Fibroblast of skin of left quadriceps (primary cell): ENCODE measurements at places on chromosomes 16 and 17.

DNA sequence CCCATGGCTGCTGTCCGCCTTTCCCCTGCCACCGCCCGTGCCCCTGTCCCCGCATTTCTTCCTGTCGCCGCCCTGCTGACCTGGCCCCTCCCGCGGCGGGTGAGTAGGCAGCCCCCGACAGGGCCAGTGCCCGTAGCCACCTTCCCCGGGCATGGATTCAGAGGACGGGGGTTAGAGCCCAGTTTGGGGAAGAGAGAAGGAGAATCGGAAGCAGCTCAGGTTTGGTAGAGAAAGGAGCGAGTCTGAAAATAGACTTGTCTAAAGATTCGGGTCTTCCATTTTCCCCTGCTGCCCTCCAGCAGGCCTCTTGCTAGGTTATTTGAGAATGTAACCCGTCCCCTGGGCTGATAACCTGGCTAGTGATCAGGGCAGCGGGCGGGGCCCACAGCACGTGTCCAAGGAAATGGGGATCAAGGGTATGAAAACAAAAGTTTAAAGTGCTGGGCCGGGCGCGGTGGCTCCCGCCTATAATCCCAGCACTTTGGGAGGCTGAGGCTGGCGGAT is 7.9 kb upstream of the CLDN9 start:
- DNase-seq, result no peak

GRCh38 chr17:82384730-82385481 is 13.3 kb downstream of the UTS2R start:
- DNase-seq, result no peak

- no peak for DNase-seq
These were observed 76.3 kb downstream of the TANC2 start for GRCh38 chr17:63042256-63042812.

DNA sequence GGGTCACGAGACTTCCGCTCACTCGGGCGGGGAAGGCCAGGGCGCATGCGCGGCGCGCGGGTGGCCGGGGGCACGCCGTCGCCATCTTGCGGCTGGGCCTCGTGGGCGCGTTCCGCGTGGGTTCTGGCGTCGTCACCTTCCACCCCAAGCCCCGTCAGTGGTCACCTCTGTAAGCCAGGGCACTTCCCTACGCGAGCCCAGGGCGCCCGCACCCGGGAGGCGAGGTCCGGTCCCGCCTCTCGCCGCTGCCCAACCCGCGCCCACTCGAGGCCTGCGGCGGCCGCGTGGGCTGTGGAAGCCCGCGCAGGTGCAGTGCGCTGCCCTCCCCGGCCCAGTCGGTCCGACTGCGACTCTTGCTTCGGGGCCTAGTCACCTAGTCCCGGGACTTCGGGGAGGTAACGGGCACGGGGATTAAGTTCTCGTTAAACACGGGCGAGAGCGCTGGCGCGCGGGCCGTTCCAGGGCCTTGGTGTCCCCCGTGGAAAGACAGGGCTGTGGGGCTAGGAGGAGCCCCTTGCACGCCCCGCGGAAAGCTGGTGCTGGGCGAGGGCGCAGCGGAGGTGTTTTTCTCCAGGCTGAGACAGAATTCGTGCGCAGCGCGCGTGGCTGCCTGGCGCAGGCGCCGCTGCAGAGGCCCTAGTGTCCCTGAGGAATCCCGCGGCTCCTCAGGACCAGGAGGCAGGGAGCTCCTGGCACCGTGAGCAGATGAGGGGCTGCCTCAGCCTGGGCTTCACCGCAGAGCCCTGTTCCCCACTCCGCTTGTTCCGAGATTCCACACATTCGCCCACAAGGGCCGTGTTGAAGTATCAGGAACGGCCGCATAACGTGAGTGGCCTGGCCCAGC is 472 bp upstream of the ARHGDIA start:
- DNase-seq, result peak; percentile 75

GRCh38 chr17:66963909-66964771 is at the start of gene CACNG4:
TSS of gene CACNG4 (plus strand) at chr17:66964707. CDS start at chr17:66964912, 205 bp downstream.
- DNase-seq, result no peak

- DNase-seq, result no peak
These were observed 14.4 kb downstream of the ZNF232 start for GRCh38 chr17:5097101-5097834.

DNA sequence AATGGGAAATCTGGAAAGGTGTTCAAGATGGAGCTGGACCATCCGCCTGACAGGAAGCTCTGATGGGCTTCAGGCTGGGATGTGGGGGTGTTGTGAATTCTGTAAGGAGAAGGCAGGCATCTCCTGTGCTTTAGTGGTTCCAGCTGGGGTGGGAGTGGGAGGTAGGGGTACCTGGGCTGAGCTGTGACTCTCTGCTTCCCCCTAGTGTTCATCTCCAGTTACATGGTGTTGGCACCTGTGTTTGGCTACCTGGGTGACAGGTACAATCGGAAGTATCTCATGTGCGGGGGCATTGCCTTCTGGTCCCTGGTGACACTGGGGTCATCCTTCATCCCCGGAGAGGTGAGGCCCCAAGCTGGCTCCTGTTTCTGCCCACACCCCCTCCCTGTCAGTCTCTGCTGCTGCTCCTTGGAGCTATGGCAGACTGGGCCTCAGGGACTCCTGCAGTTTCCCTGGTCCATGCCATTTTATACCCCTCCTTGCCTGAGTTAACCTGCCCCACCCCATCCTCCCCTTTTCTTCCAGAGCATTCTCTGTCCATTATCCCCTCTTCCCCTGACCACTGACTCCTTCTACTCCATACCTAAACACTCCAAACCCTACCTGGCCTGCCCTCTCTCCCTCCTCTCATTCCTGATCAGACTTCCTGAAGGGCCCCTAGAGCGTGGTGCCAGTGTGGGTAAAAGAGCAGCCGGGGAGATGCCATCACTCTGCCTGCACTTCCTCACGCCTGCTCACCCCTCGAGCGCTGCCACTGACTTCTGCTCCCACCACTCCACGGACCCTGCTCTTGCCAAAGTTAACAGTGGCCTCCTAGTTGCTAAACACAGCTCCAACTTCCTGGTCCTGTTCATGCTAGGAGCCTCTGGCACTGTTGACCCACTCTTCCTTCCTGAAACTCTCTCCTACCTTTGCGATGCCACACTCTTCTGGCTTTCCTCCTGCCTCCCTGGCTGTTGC is 3.4 kb downstream of the SPNS1 start:
- no peak for DNase-seq

DNA sequence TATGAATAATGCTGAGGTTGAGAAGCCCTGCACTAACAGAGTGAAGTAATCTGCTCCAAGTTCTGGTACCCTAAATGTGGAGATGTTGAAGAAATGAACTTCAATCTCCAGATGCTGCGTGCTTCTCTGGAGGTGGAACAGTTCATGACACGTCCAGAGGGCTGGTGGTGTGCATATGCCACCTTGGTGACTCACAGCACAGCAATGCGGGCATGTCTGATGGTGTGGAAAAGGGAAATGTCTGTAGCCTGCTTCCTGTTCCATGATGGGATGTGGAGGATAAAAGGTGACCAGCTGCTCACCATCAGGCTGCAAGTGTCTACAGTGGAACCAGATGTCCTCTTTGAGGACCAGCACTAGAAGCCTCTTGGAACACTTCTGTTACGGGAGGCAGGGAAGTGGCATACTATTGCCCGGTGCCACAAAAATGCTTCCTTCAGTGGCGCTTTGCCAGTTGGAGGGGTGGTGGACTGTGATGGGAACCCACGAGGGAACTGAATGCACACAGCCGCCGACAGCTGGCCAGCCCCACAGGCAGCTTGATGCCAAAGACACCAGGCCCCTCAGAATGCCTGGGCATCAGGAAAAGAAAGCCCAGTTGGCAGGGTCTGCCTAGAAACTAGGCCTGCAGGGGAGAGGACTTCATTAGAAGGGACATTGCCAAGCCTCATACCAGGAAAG is 19.9 kb downstream of the SNX11 start:
- DNase-seq, result no peak

- DNase-seq, result no peak
These were observed 318.4 kb upstream of the MAF start for GRCh38 chr16:79918916-79919315.

DNA sequence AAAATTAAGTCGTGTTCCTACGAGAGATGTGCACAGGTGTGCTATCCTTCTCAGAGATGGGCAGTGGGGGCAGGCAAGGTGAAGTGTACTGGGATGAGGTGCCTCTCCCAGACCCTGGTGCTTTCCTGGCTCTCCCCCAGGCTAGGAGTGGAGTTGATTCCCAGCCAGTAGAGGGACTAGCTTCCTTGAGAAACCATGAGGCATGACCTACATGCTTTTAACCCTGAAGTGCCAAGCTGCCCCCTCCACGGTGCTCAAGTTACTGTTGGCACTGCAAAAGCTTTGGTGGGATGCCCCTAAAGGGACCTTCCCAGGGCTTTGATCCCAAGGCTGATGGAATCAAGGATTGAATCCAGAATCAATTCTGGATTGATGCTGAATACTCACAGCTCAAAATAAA is 47.0 kb upstream of the SREBF1 start:
- DNase-seq, result no peak

GRCh38 chr16:85639529-85640253 is 26.6 kb downstream of the GSE1 start:
- DNase-seq, result no peak

- DNase-seq, result no peak
These were observed 178.1 kb upstream of the SDK2 start for GRCh38 chr17:73822371-73822770.

- DNase-seq, result no peak
These were observed 16.8 kb upstream of the SUZ12 start for GRCh38 chr17:31919802-31920525.

DNA sequence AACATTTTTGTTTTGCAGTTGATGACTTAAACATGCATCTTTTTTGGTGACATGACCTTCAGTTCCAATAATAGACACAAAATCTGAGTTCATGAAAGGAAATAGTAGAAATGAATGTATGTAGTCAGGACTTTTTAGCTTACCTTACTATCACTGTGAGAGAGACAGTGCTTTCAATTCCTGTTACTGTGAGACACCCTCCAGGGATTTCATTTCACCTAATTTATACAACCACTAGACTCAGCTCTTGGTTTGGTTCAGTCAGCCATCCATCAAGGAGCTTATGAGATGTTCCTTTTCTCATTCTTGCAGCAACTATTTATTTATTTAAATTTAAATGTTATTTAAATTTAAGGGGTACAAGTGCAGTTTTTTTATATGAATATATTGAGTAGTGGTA is 77.9 kb downstream of the MAP2K4 start:
- no peak for DNase-seq

DNA sequence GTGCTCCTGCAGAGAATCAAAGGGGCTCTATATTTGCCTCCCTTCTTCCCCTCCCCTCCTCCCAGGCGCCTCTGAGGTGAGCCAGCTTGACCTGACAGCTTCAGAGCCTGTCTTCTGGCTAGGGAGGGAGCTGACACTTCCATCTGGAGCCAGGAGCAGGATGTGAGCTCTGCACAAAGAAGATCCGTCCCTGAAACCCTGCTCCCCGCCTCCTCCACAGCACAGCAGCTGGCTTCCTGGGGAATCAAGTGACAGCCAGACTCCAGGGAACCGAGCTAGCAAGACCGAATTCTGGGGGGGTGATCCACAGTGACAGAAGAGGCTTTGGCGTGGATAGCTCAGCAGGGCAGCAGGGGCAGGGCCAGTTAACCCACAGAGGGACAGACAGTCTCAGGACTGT is 37.2 kb downstream of the CCDC182 start:
- no peak for DNase-seq

- no peak for DNase-seq
These were observed 107.9 kb downstream of the SMG6 start for GRCh38 chr17:2195729-2196128.

- DNase-seq, result no peak
These were observed 68.8 kb downstream of the ZNF18 start for GRCh38 chr17:11928436-11928835.

GRCh38 chr16:12406926-12407690 is 396.6 kb downstream of the CPPED1 start:
- DNase-seq, result no peak

- peak; percentile 34 for DNase-seq
These were observed 172.5 kb downstream of the AHSP start for GRCh38 chr16:31700200-31700529.

DNA sequence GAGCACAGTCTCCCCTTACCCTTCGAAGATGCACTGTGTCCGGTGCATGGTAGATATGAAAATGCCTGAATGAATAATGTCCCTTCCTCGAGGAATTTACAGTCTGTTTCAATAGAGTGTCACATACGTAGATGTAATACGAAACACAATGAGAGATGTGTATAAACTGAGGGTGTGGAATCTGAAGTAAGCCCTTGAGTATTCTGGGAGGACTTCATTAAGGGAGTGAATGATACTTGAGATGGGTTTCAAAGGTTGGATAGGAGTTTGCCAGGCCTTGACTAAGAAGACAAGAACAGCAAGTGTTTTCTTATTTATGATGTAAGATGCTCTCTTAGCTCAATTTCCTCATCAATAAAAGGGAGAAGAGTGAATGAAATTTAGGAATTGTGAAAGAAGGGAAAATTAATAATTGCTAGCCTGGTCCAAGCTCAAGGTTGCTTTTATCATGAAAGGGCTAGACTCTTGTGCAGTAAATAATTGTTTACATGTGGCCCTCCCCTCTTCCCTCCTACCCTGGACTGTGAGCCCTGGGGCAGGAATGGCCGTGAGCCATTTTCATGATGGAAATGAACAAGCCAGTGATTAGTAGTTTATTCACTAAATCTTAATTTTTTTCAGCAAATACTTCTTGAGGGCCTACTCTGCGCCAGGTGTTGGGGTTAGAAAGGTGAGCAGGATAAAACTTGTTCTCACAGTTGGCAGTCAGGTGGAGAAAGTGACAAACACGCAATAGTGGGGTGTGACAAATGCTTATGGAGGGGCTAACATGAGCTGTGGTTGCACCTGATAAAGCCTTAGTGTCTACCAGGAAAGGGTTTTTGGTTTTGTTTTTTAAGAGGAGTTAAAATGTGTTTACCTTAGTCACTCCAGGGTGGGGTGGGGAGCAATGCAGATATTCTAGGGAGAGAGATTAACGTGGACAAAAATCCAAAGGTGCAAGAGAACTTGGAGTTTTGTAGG is 1.6 kb downstream of the KIF22 start:
- DNase-seq, result no peak
